C1 segment of cervical spinal cord (tissue), 14 donors: ENCODE measurements at places on chromosomes 12 and 14.

- no peak for DNase-seq
These were observed 65.7 kb downstream of the TTC9 start for GRCh38 chr14:70707138-70708038.

GRCh38 chr12:120581998-120582397, 796 bp upstream of the POP5 start:
- no peak for DNase-seq

DNA sequence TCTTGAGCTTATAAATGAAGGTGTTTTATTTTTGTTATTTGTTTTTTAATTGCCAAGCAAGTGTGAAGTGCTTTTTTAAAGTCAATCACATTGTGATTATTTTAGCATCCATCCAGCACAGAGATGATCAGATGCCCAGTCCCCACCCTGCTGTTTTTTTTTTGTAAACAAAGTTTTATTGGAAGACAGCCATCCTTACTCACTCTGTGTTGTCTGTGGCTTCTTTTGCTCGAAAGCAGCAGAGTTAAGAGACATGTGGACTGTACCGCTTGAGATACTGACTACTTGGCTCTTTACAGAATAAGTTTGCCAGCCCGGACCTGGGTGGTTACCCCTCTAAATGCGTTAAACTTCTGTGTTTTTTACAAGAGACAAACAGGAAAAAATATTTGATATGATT, 30.9 kb upstream of the AMN start:
- no peak for DNase-seq

- DNase-seq = no peak
These were observed 366.8 kb upstream of the ATXN7L3B start for GRCh38 chr12:74170645-74171477.

GRCh38 chr12:80441921-80442320, 2.1 kb upstream of the PTPRQ start:
- DNase-seq = no peak

GRCh38 chr14:101736585-101736984, 24.9 kb upstream of the PPP2R5C start:
- DNase-seq = no peak

DNA sequence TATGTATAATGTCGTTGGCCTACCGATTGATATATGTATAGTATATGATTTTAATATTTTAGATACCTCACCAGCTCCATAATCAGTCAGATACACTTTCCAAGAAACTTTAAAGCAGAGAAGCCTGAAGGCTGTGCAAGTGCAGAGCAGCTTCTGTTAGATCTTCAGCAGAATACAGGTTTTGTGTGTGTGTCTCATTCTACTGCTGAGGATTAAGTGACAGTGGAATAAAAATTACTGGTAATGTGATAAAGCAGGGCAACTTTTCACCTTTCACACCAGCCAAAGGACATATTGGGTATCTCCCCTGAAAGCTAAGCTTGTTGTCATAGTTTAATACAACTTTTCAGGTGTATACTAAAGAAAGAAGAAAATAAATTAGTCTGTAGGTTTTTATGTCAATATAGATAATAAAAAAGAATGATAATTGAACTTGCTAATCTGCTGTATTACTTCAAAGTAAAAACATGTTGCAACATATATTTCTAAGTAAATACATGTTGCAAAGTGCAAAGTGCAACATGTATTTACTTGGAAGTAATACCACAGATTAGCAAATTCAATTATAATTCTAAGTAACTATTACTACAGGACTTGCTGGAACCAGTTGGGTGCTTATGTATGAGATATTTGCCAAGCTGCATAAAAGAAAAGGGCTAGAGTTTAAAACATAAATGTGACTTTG, 128.3 kb downstream of the SLC16A7 start:
- DNase-seq = no peak

- no peak for DNase-seq
These were observed 651.6 kb upstream of the TBX3 start for GRCh38 chr12:115335594-115335993.

DNA sequence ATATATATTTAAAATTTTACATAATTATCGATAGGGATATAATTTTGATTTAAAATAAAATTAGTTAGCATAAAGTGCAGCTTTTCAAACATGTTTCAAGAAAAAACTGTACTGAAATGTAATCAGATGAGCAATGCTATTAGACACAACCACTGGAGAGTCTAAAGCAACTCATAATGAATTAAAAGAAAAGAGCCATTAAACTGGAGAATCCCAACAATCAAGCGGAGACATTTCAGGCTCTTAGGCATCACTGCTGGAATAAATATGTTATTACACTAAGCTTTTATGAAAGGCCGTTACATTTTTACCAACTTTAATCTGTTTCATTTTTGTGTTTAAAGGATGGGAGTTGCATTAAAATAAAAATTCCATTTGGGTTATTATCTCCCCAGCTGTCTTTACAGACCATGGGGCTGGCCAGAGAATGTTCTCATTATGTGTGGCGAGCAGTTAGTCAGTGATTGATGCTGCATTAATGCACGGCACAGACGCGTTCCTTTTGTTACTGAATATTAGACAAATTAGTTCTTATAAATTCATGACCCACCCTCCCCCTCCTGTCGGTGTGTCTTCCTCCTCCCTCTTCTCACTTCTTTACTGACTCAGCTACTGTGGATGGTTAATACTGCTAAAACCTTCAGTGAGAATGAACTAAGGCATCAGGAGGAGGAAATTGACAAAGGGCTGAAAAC, 156.8 kb downstream of the PDZRN4 start:
- DNase-seq = peak; percentile 12

GRCh38 chr12:30016540-30017055, 232.9 kb upstream of the TMTC1 start:
- DNase-seq = no peak

DNA sequence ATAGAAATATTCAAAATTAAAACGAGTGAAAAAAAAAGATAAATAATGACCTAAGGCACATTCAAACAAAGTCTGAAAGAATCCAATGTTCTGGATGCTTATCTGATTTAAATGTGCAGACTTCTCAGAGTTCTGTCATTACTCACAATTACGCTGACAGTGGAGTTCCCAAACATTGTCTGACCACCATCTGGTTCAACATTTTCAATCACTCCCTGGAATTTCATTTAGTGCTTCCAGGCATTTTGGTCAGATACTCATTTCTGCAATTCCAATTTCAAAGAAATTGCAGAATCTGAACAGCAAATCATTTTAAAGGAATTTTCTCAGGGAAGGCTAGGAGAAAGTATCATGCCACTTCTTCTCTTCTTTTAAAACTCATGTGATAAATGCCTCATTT, 398.2 kb upstream of the PDE3A start:
- DNase-seq = no peak

- no peak for DNase-seq
These were observed 279.7 kb upstream of the ATP2B1 start for GRCh38 chr12:89988188-89988915.

GRCh38 chr12:131975228-131975627, 25.5 kb downstream of the EP400 start:
- no peak for DNase-seq

GRCh38 chr14:92426237-92426636, 87.3 kb upstream of the RIN3 start:
- DNase-seq = no peak

DNA sequence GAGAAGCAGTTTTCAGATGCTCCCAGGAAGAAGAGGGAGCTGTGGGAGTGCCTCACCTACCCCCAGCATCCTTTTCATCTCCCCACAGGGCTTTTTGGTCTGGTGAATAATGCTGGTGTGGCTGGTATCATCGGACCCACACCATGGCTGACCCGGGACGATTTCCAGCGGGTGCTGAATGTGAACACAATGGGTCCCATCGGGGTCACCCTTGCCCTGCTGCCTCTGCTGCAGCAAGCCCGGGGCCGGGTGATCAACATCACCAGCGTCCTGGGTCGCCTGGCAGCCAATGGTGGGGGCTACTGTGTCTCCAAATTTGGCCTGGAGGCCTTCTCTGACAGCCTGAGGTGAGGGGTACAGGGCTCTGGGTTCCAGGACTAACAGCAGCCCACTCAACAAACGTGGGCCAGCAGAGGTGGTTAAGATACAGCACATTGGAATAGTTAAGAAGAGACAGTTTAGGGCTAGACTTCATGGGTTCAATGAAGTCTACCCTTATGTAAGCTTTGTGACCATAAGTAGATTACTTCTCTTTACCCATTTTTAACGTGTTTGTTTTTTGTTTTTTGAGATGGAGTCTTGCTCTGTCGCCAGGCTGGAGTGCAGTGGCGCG, 1.5 kb downstream of the RDH5 start:
- DNase-seq = no peak

DNA sequence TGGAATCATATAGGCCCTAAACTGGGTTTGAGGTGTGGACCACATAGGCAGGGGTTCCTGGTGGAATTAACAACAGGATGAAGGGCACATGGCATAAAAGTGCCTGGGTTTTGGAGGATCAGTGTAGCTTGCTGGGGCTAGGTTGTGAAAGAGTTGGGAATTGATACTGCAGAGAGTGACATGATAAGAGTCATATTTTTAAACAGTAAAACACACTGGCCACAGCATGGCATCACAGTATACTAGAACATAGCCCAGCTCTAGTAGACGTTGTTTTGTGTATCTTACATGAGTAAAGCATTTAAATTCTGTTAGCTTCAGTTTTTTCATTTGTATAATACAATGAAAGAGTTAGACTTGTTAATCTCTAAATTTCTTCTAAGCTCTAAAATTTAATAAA, 102.0 kb downstream of the POLR3B start:
- no peak for DNase-seq

GRCh38 chr12:59700153-59700450, 104.3 kb downstream of the SLC16A7 start:
- no peak for DNase-seq

DNA sequence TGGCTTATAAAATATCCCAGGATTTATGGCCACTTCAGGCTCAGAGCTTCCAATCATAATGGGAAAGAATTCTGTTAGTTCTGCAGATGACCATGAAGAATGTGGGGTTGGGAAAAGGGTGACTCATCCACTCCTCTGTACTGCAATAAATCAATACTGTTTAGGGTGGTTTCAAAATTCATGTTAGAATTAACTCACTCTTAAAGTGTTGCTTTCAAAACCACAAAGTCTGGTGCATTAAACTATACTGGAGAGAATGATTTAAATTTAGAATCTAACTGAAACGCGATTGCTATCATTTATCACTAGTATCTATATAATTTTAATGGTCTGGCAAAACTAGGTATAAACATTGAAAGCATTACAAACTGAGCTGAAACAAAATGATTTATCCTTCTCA, 798 bp downstream of the CCDC198 start:
- DNase-seq = no peak

GRCh38 chr12:122834921-122835749, at the start of gene HIP1R:
Gene HIP1R, plus strand, starts transcription at chr12:122835457. Its CDS starts 94 bp downstream, at chr12:122835551.
- peak; percentile 52 for DNase-seq

GRCh38 chr12:19220205-19220604, 90.7 kb downstream of the PLEKHA5 start:
- DNase-seq = no peak

DNA sequence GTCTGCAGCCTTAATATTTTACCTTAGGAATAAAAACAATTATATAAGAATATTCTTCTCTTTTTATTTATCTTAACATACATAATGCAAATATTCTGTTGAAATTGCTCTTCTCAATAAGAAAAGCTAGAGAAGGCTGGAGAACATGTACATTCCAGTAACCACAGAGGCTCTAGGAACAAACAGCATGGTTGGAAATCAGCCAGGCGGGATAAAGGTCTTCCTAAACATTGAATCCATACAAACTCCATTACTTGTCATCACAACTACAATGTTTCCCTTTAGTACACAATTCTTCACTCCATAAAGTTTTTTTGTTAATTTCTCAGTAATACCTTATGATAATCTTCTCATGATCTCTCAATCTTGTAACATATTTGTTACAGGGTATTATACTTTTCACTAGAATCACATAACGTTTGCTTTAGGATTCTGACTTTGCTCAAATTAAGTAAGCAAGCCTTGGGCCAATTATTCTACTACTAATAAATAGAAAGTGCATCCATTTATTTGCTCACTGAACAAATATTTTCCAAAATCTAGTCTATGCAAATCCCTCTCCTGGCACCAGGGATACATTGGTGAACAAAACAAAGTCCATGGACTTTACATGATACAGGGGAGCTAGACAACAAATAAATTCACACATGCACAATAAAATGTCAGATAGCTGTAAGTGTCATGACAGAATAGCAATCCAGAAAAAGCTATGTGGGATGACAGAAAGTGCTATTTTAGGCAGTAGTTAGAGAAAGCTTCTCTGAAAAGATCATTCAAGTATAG, 237.5 kb upstream of the TMTC1 start:
- DNase-seq = no peak

DNA sequence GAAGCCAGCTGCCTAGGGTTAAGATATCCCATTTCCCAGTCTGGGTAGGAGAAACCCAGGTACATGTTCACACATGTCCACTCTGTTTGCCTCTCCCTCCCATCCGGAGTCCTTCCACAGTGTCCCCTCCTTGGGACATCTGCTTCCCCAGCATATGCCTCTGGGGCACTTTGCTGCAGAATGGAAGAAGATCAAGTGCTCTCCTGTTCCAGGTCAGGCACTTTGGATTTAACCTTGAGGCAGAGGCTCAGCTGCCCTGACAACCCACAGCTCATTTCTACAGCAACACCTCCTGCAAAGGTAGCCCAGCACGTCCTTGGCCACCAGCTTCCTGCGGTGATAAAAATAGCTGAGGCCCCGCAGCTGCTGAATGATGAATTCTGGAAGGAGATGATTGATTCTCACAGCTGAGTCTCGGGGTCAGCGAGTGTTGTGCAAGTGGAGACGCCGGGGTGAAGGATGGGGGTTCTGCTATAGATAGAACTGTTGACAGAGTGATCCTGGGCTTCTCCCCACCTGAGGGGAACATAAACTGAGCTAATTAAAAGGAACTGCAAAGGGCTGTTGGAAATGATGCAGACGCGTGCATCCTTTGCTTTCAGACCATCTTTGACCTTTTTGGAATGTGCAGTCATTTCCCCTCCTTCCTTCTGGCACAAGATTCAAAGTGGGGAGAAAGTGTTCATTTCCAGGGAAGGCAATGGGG, 145.0 kb downstream of the SLC38A6 start:
- DNase-seq = no peak

GRCh38 chr12:69097619-69098368, 141.6 kb upstream of the CPSF6 start:
- no peak for DNase-seq

DNA sequence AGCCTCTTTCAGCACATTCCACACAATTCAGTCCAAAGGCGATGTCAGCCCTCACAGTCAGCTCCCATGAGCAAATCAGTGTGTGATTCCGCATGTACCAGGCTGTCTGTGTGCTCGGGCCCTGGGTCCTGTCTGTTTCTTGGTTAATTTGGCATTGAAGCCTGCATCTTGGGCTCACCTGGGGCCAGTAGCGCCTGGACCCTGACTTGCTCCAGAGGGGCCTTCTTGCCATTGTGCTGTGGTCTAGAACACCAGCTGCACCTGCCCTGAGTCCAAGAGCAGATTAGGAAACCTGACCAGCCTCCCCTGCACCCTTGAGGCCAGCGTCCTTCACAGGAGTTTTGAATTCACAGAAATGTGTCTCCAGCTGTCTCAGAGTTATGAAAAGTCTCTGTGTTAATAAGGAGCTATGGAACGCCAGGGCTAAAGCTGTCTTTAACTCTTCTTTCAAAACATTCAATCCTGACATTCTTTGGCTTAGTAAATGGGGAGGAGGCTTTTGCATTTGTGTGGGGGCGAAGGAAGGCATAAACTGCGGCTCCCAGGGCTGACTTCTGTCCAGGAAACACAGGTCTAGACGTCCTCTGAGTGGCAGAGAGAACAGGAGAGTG, 102.2 kb downstream of the ARF6 start:
- no peak for DNase-seq
